ENCODE measurements at places on chromosomes 1 and 21. TPM values are rescaled to one million over a fixed set of nuclear protein-coding genes. Genes with fewer than 3 reads are reported as not detected.
A peak's percentile ranks its signal among the peaks of the same experiment; 100 is the strongest.

DNA sequence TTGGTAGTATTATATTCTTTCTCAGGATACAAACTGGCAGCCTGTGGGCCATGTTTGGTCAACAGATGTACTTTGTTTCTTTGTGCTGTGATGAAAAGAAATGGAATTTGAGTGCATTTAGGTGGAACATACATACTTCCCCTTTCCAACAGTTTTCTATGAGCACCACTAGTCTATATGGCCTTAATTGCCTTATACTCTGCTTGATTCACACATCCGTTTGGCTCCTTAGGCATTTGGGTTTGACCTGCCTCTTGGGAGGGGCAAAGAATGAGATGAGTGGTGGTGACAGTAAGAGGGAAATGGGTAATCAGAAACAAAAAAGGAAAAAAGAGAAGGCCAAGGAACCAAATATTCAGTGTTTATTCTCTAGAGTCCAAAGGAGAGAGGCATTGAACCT lies 17.0 kb downstream of the CFAP126 start:
- no peaks in the 10 kb centered on the region for H3K27me3 ChIP-seq
- DNase-seq = no peak

GRCh38 chr1:147496571-147497210 lies 44.6 kb upstream of the BCL9 start:
- no peaks in the 10 kb centered on the region for H3K36me3 ChIP-seq
- peaks cover 8% of the 10 kb centered on the region for H3K27me3 ChIP-seq
- H3K27ac ChIP-seq = no peak overlapping the region
- no peak overlapping the region for H3K4me3 ChIP-seq
- peaks cover 4% of the 10 kb centered on the region for H3K4me1 ChIP-seq

GRCh38 chr1:39381839-39382238 lies 109.6 kb upstream of the BMP8A start:
- no peaks in the 10 kb centered on the region for H3K4me1 ChIP-seq
- peaks cover 23% of the 10 kb centered on the region for H3K36me3 ChIP-seq
- H3K27me3 ChIP-seq = no peaks in the 10 kb centered on the region
- DNase-seq = no peak
- no peak overlapping the region for H3K27ac ChIP-seq
- no peak overlapping the region for H3K4me3 ChIP-seq

DNA sequence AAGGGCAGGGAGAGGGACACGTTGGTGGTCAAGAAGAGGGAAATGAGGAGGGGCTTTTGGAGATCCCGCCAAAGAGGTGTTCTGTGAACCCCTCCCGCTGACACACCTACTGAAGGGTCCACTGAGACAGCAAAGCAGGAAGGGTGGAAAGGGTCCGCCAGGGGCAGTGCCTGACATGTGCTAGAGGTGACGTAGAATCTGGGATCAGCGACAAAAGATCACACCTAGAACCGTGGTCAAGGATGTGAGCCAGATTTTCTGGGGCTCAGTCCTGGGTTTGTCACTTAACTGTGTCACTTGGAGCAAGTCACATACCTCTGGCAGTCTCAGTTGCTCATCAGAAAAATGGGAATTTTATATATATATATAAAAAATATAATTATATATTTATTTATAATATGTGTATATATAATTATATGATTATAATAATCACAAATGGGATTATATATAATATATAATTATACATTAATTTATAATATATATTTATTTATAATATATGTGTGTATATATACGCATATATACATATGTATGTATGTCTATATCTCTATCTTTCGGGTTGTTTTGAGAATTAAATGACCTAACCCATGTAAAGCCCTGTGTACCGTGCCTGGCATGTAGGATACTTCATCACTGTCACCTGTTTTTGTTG lies 35.0 kb upstream of the ATP5PO start:
- H3K4me1 ChIP-seq = peaks cover 61% of the 10 kb centered on the region
- peak overlapping the region; percentile 76 for H3K4me3 ChIP-seq
- no peak for DNase-seq
- H3K27me3 ChIP-seq = no peaks in the 10 kb centered on the region
- H3K36me3 ChIP-seq = peaks cover 26% of the 10 kb centered on the region
- H3K27ac ChIP-seq = peak overlapping the region; percentile 98

DNA sequence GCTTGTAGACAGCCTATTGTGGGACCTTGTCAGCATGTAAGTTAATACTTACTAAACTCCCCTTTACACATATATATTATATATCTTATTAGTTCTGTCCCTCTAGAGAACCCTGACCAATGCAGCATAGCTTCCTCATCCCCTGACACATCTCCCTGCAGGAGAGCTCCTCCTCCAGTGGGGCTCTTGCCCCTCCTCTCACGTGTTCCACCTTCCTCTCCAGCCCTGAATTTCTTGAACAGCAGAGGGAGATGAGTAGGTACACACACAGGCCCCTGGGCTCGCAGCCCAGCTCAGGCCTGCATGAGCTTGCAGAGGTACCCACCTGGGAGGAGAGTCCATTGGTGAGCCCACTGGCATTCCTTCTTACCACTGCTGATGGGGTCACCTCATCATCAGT lies 27.3 kb upstream of the GOLT1A start:
- H3K36me3 ChIP-seq = no peaks in the 10 kb centered on the region
- no peak for DNase-seq
- no peaks in the 10 kb centered on the region for H3K4me1 ChIP-seq

- peaks cover 37% of the 10 kb centered on the region for H3K4me1 ChIP-seq
- no peak for DNase-seq
- H3K4me3 ChIP-seq = no peak overlapping the region
- H3K36me3 ChIP-seq = peaks cover 4% of the 10 kb centered on the region
- H3K27ac ChIP-seq = no peak overlapping the region
These were observed 27.6 kb downstream of the ABCA4 start for GRCh38 chr1:94093396-94093795.

DNA sequence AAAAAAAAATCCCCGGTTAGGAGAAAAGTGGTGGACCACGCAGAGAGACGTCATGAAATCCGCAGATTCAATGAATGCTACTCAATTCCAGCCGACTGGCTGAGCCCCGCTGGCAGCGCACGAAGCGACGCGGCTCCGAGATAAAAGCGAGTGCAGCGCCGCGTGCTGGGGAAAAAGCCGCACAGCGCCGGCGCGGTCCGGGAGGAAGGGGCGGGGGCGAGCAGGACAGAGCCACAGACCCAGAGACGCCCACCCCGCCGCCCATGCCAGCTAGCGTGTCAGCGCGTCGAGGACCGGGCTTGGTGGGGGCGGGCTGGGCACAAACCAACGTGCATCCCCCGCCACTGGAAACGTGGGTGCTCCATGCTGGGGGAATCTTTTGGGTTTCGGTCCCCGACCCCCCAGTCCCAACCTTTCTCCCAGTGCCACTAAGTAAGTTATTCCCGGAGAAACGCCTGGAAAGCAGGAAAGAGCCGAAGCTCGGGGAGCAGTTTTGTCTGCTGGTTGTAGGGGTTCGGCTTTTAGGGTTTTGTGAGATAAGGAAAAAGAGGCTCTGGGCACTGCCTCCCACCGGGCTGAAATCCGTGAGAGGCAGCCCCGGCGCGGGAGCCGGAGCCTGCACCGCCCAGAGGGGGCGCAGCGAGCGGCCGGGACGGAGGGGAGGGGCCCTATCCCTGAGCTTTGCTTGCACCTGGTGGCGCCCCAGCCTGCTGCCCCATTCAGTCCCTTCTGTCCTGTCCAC lies at the start of gene KCNJ6:
Gene KCNJ6, minus strand, starts transcription at position 148 of the 742 bp plus-strand sequence. CDS start 75,775 bp downstream, outside the sequence.
- peaks cover 52% of the 10 kb centered on the region for H3K27me3 ChIP-seq
- H3K4me3 ChIP-seq = no peak within 1 kb of the TSS
- H3K4me1 ChIP-seq = no peaks in the 10 kb centered on the region
- no peak within 1 kb of the TSS for H3K27ac ChIP-seq
- peaks cover 3% of the 10 kb centered on the region for H3K36me3 ChIP-seq

GRCh38 chr1:118116909-118117308 lies 68.1 kb downstream of the SPAG17 start:
- no peak overlapping the region for H3K4me3 ChIP-seq
- no peak overlapping the region for H3K27ac ChIP-seq
- no peaks in the 10 kb centered on the region for H3K4me1 ChIP-seq
- no peaks in the 10 kb centered on the region for H3K27me3 ChIP-seq
- H3K36me3 ChIP-seq = no peaks in the 10 kb centered on the region

DNA sequence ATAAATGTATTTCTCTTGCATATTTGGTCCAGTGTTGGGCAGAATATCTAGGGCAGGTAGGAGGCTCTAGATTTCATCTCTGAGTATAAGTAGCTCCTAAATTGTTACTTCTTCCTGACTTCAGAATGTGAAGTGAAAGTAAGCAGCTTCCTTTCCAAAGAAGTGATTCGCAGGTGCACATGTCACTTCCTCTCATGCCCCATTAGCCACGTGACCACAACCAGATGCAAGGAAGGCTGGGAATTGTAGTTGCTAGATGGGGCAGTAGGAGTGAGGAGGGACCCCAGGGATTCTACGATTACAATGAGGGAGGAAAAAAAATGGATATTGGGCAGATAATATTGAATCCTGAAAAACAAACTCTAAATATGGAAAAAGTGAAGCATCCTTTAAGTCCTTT lies 113.2 kb upstream of the CYYR1 start:
- no peaks in the 10 kb centered on the region for H3K36me3 ChIP-seq
- H3K4me1 ChIP-seq = peaks cover 3% of the 10 kb centered on the region
- H3K27me3 ChIP-seq = peaks cover 5% of the 10 kb centered on the region
- peak overlapping the region; percentile 53 for H3K4me3 ChIP-seq
- no peak for DNase-seq

DNA sequence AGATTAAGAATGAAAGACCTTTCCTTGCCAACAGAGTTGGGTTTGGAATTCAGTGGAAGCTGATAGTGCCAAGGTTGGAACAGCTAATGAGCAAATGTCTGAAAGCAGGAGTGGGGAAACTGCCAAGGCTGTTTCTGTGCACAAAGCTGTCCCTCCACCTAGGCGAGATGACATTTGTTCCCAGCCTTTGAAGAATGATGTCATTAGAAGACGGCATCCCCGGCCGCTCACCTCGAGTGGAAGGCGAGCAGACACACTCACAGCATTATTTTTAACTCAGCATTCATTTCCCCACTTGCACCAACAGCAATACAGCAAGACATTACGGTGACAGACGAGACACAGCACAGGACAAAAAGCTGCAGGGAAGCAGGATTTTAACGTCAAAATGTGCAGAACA lies 463.9 kb downstream of the PCP4 start:
- no peaks in the 10 kb centered on the region for H3K4me1 ChIP-seq
- H3K4me3 ChIP-seq = no peak overlapping the region
- H3K27ac ChIP-seq = no peak overlapping the region
- H3K36me3 ChIP-seq = no peaks in the 10 kb centered on the region
- no peak for DNase-seq

GRCh38 chr1:23720256-23720995 lies 22.8 kb upstream of the ELOA start:
- H3K27ac ChIP-seq = no peak overlapping the region
- H3K4me3 ChIP-seq = no peak overlapping the region
- H3K36me3 ChIP-seq = peaks cover 1% of the 10 kb centered on the region
- DNase-seq = no peak
- peaks cover 9% of the 10 kb centered on the region for H3K4me1 ChIP-seq
- H3K27me3 ChIP-seq = no peaks in the 10 kb centered on the region

DNA sequence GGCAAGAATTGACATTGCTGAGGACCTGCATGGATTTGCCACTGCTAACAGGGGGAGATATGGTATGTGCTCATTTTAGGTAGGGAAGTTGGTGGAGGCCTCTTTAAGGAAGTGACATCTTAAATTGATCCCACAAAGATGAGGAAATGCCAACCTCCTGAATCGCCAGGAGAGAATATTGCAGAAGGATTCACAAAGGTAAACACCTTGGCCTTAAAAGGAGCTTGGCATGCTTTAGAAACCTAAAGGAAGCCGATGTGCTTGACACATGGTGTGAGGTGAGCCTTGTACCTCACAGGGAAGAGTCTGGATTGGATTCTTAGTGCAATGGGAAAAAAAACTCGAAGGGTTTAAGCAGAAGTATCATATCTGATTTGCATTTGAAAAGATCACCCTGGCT lies 470.5 kb upstream of the DAB1 start:
- no peaks in the 10 kb centered on the region for H3K4me1 ChIP-seq
- H3K4me3 ChIP-seq = no peak overlapping the region
- no peaks in the 10 kb centered on the region for H3K27me3 ChIP-seq

DNA sequence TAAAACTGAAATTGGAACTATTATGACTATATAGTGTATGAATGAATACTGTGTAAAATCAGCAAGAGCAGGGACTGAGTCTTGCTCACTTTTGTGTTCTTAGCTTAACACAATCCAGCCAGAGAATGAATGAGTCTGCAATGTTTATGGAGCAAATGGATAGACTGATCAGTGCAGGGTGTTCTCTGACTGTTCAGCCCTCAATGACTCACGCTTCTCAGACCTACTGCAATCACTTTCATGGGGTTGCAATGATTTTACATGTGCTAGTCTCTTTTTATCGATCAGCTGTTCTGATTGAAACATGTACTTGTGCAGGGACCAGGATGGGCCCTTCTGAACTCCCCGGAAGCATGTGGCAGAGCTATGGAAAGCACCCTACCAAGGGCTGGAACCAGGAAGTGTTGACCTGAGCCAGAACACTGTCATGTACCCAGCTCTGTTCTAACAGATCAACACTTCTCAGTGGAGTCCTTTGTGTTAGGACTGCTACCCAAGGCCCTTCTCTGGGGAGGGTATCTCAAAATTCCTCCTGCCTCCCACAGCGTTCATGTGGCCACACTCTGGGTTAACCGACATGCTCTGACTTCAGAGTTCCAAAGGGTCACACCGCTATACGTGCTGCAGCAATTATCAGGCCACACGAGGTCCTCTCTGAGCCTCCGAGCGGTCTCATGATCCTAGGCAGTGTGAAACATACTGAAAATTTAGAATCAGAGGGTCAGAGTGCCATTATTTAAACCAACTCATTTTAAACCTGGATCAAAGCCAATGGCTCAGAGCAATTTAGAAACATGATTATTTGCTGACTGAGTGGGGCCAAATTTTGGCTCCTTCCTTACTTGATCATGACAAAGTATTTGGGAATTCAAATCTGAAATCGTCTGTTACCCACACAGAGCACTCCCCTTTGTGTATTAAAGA lies 35.2 kb downstream of the GRIK1 start:
- no peaks in the 10 kb centered on the region for H3K27me3 ChIP-seq
- no peak for DNase-seq
- no peaks in the 10 kb centered on the region for H3K36me3 ChIP-seq
- no peak overlapping the region for H3K4me3 ChIP-seq
- no peak overlapping the region for H3K27ac ChIP-seq

- peaks cover 2% of the 10 kb centered on the region for H3K4me1 ChIP-seq
- peaks cover 2% of the 10 kb centered on the region for H3K27me3 ChIP-seq
- H3K36me3 ChIP-seq = peaks cover 4% of the 10 kb centered on the region
- H3K27ac ChIP-seq = no peak overlapping the region
- no peak overlapping the region for H3K4me3 ChIP-seq
These were observed 36.0 kb upstream of the IRF2BP2 start for GRCh38 chr1:234645964-234646363.

DNA sequence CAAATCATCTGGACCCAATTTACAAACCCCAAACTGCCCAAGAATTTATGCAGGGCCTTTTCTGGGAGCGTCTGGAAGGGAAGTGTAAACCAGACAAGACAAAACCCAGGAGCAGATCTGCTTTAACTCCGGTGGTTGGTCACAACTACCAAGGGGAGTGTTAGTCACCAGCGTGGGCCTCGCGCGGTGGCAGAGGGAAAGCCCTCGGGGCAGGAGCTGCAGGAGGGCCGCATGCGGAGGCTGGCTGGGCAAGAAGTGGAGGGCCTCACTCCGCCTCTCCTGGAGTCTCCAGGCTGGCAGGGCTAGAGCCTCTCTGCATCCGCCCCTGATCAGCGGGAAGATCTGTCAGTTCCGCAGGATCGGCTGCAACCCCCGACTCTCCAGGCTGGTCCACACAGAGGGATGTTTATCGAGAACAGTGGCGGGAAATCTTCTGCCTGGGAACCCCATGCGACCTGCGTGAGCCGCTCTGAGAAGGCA lies 2.0 kb downstream of the COL24A1 start:
- no peak for DNase-seq
- H3K27me3 ChIP-seq = peaks cover 40% of the 10 kb centered on the region
- no peak overlapping the region for H3K4me3 ChIP-seq

OR10J1 gene
- not detected for total RNA-seq

PGLYRP4 gene
- not detected for total RNA-seq

UBL4B gene
- total RNA-seq = not detected

OR2T35 gene
- total RNA-seq = not detected

PHF13 gene
- 12.1 TPM for total RNA-seq

ZNF691 gene
- total RNA-seq = 12.2 TPM

CFAP45 gene
- total RNA-seq = 1.6 TPM

ATP1A2 gene
- not detected for total RNA-seq

Measured in activated naive CD8-positive, alpha-beta T cell treated with anti-CD3 and anti-CD28 coated beads, Interleukin-2, amount 10 ng/mL, durations not matched to agents 7 days and 5 days (primary cell).